ENCODE measurements at places on chromosomes 3 and 15.
A peak's percentile ranks its signal among the peaks of the same experiment; 100 is the strongest.

DNA sequence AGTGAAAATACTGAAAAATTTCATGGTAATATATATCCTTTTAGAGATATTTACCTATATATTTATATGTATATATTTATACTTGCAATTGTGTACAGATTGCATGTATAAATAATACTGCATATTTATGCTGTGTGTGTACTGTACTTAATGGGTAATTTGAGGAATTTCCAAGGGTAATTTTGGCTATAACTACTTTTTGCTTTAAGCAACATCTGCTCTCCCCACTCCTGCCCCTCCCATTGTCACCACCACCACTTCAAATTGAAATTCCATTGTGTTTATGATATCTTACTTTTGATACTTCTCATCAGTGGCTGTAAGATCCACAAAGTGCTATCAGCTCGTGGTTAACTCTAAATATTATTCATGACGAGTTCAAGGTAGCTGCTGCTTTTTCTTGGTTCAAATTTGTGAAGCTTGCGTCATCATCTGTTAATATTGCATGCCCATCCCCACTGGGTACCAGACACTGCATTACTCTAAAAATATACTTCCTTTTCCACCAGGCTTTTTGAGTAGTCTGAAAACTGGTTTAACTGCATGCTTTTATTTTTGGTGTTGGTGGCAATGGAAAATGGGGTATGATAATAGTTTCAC is 91.7 kb upstream of the MITF start:
- no peak for DNase-seq

- no peak for DNase-seq
These were observed 35.8 kb downstream of the HCN4 start for GRCh38 chr15:73333001-73333400.

- DNase-seq: no peak
These were observed 1233.1 kb upstream of the ALCAM start for GRCh38 chr3:104133630-104134029.

- DNase-seq: no peak
These were observed 88.3 kb upstream of the ADAMTSL3 start for GRCh38 chr15:83565553-83566159.

- no peak for DNase-seq
These were observed 3.0 kb upstream of the NECTIN3 start for GRCh38 chr3:111068574-111068973.

- no peak for DNase-seq
These were observed 47.2 kb downstream of the RASGRP1 start for GRCh38 chr15:38517312-38517975.

DNA sequence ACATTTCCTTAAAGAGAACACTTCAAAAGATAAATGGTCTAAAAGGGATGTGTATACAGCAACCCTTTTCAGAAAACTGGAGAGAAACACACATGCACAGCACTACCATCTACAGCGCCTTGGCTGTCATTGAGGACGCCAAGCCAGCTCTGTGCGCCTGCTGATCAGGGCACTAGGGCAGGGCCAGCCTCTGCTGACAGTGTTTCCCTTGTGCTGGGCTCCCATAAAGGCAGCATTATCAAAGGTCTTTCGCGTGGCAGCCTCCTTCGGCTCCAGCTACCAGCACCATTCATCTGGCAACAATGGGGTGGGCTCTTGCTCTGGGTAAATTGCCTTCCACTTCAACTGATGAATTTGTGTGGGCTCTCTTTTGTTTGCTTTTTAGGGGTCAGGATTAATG is 53.4 kb downstream of the LDHAL6B start:
- no peak for DNase-seq

GRCh38 chr3:143263852-143264513 is 144.4 kb downstream of the CHST2 start:
- no peak for DNase-seq

GRCh38 chr15:87829332-87830050 is 427.0 kb downstream of the NTRK3 start:
- DNase-seq: no peak

- DNase-seq: no peak
These were observed 2.3 kb downstream of the PEAK1 start for GRCh38 chr15:77417602-77418001.

DNA sequence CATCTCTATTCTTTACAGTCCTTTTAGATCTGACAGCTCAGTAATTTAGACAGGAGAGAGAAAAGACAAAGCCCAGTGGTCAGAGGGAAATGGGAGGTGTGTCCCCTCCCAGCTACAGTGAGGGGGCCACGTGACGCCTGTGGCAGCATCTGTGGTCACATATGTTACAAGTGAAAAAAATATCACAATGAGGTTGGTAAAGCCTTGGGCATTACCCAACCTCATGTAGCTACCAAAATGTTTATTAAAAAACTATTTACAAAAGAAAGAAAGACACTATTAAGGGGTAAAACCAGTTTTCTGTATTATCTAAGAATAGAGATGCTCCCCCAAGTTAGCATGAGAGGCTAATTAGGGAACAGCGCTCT is 42.9 kb upstream of the PLCL2 start:
- DNase-seq: peak; percentile 19

DNA sequence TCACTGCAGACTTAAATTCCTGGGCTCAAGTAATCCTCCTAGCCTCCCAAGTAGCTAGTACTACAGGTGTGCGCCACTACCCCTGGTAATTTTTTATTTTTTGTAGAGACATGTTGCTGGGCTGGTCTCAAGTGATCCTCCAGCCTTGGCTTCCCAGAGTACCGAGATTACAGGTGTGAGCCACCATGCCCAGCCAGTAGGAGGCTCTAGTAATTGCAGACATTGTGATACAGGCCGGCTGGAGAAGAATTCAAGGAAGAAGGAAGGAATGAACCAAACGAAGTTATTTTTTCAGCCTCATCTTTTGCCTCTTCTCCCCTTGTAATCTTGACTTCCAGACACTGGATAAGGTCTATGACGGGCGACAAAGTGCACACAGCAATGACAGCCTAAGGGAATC is 3.2 kb upstream of the PPP4R2 start:
- no peak for DNase-seq

DNA sequence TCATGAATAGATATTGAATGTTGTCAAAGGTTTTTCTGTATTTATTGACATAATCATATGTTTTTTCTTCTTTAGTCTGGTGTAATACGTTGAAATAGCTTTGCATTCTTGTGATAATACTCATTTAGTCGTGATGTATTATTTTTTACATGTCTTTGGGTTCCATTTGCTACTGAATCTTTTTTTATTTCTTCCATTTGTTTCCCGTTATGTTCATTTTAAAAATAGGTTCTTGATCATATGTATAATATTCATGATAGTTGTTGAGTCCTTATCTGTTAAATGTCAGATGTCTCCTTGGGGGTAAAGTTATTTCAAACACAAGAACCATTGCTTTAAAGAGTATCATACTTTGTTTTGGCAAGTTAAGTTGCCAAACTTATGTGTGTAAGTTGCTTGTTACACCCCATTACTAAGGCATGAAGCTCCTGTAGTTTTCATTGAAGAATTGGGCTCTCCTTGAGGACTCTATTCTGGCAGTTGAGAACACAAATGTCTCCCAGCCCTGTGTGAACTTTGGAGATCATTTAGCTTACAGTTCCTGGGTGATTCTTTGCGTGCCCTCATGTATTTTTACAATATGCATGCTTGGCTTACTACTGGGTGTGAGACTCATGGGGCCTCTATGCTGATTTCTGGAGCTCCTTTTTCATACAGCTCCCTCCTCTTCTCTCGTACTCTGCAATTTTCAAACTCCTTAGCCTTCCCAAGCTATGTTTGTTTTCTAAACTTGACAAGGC is 8.3 kb downstream of the AKAP13 start:
- DNase-seq: no peak

DNA sequence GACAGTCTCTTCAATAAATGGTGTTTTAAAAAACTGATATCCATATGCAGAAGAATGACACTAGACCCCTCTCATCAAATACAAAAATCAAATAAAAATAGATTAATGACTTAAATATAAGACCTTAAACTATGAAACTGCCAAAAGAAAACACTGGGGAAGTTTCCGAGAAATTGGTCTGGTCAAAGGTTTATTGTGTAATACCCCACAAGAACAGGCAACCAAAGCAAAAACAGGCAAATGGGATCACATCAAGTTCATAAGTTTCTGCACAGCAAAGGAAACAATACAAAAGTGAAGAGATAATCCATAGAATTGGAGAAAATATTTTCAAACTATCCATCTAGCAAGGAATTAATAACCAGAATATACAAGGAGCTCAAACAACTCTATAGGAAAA is 126.2 kb downstream of the GOLIM4 start:
- DNase-seq: no peak

DNA sequence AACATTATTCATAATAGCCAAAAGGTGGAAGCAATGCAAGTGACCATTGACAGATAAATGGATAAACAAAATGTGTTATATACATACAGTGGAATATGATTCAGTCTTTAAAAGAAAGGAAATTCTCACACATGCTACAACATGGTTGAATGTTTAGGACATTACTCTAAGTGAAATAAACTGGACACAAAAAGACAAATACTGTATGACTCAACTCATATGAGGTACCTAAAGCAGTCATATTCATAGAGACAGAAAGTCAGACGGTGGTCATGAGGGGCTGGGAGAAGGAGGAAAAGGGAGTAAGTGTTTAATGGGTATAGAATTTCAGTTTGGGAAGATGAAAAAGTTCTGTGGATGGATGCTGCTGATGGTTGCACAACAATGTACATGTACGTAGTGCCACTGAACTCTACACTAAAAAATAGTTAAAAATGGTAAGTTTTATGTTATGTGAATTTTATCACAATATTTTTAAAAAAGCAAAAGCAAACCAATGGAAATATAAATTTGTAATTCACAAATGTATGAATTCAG is 5.3 kb downstream of the TXNRD3 start:
- no peak for DNase-seq

- DNase-seq: no peak
These were observed 524 bp upstream of the TOPBP1 start for GRCh38 chr3:133662278-133662651.

DNA sequence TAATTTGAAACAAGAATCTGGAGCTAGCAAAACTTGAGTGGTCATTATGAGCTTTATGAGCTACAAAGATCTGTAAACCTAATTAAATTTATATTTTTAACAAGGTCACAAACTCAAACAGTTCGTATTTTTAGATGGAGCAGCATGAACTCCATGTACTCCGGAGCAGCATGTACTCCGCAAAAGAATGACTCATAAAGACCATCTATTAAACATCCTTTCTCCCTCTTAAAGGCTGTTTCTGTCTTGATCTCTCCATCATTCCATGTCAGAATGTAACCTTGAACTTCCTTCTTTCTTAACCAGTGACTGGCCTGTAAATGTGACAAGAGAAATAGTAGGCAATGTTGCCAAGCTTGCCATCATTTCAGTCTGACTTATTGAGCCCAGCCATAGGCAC is 696.9 kb downstream of the ZNF385D start:
- no peak for DNase-seq

- no peak for DNase-seq
These were observed 27.2 kb upstream of the STT3B start for GRCh38 chr3:31505371-31506048.

- DNase-seq: no peak
These were observed 84.7 kb upstream of the LRRN1 start for GRCh38 chr3:3714572-3714971.

DNA sequence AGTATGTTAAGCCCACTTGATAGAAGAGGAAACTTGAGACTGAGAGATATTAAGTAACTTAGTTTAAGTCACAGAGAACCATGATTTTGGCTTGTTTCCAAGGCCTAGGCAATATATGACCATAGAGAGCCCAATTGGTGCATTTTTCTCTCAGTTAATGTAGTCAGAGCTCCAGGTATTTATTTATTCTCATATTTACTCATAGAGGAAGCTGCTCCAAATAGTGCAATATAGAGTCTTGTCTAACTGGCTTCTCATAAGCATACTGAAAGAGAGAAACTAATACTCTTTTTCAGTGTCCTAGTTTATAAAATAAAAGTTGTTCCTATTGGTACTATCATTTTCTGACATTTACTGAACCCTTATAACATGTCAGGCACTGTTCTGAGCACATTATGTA is 15.2 kb downstream of the TRNT1 start:
- no peak for DNase-seq

DNA sequence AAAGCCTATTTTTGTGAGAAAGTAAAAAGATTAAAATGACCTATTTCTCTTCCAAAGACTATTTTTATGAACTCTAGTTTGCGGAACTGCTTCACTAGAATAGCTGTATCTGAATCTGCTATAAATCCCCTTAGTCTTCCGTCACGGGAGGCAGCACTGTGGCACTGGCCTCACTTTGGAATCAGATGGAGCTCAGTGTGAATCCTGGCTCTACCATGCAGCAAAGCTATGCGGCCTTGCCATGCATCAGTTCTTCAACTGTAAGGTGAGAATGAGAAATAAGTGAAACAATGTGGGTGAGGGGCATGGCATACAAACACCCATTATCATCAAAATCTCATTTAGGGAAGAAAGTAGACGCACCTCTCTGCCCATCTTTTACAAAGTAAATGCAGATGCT is 27.5 kb upstream of the CSPG5 start:
- no peak for DNase-seq

DNA sequence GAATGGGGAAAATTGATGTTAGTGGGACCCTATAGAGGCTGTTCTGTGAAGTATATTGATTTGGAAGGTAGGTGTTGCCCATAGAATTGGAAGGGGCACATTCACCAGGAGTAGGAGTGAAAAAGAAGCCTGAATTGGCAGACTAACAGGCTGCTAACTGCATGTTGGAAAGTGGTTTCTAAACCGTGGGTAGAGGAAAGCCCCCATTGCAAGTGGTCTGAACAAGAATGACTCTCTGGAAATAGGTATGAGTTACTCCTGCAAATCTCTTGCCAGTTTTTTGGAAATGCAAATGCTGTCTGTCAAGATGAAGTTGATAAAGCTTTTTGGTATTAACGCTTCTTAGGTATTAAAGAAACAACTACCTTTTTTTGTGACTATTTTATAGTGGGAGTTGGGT is 3.5 kb downstream of the UBE2E1 start:
- no peak for DNase-seq

- no peak for DNase-seq
These were observed 41.3 kb downstream of the ADAMTSL3 start for GRCh38 chr15:83695246-83695645.

- no peak for DNase-seq
These were observed 187.1 kb downstream of the PDE8A start for GRCh38 chr15:85168642-85169173.

DNA sequence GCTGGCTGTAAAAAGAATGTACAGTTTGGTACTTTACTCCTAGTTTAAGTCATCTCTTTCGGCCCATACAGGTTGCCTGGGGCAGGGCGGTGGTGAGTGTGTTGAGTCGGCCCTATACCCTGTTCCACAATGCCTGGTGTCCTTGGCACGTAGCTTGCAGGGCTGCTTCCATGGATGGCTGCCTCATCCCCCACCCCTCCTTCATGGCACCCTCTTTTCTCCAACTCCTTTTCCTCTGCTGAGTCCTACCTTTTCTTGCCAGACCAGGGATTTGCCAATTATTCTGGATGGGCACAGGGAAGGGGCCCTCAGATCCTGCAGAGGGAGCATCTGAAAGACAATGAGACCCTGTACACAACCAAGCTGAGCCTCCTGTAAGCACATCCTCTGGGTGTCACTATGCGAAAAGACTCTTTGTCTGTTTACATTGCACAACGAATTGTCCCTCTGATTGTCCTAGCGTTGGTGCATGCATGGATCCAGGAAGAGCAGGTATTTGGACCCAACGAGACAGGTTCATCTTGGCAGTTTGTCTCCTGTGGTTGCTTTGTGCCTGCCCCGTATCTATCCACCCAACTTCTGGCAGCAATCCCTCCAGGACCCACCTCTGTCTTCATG is 73.6 kb upstream of the CGNL1 start:
- no peak for DNase-seq

GRCh38 chr15:64905119-64905831 is 6.4 kb upstream of the ANKDD1A start:
- peak; percentile 65 for DNase-seq

- no peak for DNase-seq
These were observed 93.2 kb upstream of the IGF1R start for GRCh38 chr15:98555173-98555515.

GRCh38 chr3:52084954-52085680 is 28.7 kb upstream of the DUSP7 start:
- DNase-seq: no peak

All from activated CD8-positive, alpha-beta memory T cell treated with anti-CD3 and anti-CD28 coated beads for 4 hours (primary cell).